ENCODE measurements at places on chromosomes 6 and 20.

DNA sequence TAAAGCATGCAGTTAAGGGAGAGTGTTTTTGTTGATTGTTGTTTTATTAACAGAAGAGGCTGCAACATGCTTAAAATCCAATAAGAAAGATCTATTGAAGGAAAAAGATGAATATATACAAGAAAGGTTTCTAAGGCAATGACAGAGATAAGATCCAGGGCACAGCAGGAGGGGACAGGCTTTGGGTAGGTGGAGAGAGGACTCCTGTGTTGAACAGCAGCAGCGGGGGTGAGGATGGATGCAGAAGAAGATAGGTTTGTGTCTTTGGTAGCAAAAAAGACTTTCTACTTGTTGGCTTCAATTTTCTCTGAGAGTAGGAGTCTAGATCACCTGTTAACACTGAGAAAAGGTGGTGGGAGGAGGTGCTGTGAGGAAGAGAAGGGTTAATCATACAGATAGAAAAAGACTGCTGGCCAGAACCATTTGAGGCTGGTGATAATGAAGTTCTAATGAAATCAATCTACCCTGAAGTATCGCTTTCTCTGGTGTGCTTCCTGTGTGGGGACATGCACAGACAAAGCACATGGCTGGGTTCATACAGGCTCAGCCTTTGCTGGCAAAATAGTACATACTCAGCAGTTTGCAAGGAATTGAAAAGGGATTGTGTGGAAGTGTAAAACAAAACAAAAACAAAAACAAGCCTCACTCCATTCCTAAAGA is 17.2 kb upstream of the DST start:
- no peak for DNase-seq

DNA sequence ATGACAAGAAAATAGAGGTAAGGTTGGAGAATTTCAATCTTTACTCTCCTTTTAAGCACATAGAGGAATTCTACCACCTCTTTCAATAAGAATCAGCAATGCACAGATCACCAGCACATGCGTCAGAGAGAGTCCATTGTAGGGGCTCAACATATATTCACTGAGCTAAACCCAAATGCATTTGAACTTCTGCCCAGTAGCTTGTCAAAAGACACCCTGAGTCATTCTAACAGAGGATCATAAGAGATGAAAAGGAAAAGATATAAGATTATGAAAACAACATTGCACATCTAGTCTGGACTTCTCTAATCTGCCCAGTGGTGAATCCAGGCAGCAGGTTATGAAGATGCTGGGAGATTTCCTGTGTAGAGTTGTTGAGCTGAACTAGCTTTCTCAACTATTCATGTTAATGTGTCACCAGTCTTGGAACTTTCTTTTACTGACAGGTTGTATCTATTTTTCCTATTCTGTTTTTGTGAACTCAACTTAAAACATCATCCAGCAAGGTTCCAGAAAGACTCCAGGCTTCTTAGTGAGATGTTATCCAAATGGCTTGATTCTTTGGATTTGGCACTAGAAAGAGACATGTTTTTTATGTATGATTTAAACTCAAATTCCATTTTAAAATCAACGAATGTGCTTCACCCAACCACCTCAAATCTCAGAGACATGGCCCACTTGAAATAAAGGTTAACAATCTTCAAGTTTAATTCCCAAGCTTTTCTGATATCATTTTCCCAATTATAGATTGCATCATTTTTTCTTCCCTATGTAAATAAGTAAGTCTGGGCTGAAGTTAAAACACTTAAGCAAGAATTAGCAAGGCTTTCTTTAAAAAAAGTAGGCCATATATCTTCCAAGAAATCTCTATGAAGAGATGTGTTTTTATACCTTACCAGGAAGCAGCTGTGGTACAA is 89.3 kb downstream of the TSHZ2 start:
- DNase-seq, result no peak

DNA sequence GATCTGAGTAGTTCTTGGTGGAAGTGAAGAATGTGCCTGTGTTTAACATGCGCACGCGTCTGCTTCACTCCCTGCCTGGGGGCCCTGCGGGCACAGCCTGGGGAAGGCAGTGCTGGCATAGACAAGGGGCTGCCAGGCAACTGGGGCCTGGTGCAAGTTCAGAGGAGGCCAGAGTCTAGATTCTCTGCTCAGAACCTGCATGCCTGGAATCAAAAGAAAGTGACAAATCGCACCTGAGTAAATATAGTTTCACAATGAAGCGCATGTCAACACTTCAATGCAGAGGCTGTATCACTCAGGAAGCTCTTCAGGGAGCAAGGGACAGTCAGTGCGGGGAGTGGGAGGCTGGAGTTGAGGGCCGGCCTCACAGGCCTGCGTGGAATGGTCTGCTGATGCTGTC is 24.2 kb upstream of the PPP1R14C start:
- DNase-seq, result no peak

GRCh38 chr6:138346302-138347195 is 31.2 kb upstream of the SMIM28 start:
- DNase-seq, result no peak

GRCh38 chr6:115602466-115602865 is 458.2 kb downstream of the FRK start:
- no peak for DNase-seq

DNA sequence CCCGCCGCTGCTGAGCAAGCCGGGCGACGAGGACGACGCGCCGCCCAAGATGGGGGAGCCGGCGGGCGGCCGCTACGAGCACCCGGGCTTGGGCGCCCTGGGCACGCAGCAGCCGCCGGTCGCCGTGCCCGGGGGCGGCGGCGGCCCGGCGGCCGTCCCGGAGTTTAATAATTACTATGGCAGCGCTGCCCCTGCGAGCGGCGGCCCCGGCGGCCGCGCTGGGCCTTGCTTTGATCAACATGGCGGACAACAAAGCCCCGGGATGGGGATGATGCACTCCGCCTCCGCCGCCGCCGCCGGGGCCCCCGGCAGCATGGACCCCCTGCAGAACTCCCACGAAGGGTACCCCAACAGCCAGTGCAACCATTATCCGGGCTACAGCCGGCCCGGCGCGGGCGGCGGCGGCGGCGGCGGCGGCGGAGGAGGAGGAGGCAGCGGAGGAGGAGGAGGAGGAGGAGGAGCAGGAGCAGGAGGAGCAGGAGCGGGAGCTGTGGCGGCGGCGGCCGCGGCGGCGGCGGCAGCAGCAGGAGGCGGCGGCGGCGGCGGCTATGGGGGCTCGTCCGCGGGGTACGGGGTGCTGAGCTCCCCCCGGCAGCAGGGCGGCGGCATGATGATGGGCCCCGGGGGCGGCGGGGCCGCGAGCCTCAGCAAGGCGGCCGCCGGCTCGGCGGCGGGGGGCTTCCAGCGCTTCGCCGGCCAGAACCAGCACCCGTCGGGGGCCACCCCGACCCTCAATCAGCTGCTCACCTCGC is 1.5 kb downstream of the ARID1B start:
- DNase-seq, result peak; percentile 71

GRCh38 chr6:87066449-87067333 is 28.2 kb downstream of the CGA start:
- DNase-seq, result no peak

- DNase-seq, result no peak
Measured at GRCh38 chr6:148463671-148464070, 121.0 kb downstream of the SASH1 start.

- DNase-seq, result peak; percentile 65
Measured at GRCh38 chr20:53839423-53840176, 230.8 kb downstream of the BCAS1 start.

Measured in activated T-cell treated with anti-CD3 and anti-CD28 coated beads, Interleukin-2, amount 50 U/mL, for 1 hour (primary cell).